ENCODE measurements at places on chromosomes 3 and 15. TPM values are rescaled to one million over a fixed set of nuclear protein-coding genes. Genes with fewer than 3 reads are reported as not detected.

DNA sequence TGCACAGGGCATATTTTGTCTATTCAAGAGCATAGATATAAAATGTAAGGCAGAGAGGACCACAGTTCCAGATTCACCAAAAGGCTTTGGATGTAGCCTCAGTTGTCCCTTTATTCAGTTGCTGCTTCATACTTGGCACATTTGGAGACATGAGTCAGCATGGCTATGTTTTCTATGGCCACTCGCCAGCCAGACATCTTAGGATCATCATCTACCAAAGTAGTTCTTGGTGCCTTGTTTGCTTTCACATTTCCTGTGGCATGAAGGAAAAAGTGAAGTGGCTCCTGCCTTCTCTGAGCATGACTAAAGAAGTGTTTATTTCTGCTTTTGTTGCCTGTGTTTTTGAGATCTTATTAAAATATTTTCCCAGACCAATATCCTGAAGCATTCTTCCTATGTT is 7.2 kb downstream of the SUSD5 start:
- no peaks in the 10 kb centered on the region for H3K4me1 ChIP-seq
- no peaks in the 10 kb centered on the region for H3K36me3 ChIP-seq
- no peak overlapping the region for H3K27ac ChIP-seq

DNA sequence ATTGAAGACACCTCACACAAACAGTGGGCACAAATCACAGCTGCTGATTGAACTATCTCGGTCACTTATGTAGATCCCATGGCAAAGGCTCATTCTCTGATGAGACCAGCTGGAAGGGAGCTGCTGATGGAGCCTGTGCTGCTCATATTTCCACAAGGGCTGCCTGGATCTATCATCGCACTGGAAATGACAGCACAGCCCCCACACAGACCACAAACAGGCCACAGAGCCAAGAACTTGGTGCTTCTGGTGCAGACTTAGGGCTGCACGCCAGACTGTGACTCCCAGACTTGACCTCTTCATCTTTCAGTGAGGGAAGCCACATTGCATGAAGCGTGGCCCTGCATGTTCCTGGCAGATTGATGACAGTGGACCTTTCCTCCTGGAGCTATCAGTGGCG is 197.6 kb downstream of the MINAR1 start:
- no peak overlapping the region for H3K4me3 ChIP-seq
- H3K4me1 ChIP-seq = peaks cover 2% of the 10 kb centered on the region
- H3K27ac ChIP-seq = no peak overlapping the region
- H3K36me3 ChIP-seq = no peaks in the 10 kb centered on the region
- no peak for DNase-seq

- no peak overlapping the region for H3K27ac ChIP-seq
- H3K4me1 ChIP-seq = no peaks in the 10 kb centered on the region
- no peak overlapping the region for H3K4me3 ChIP-seq
- H3K36me3 ChIP-seq = no peaks in the 10 kb centered on the region
- no peaks in the 10 kb centered on the region for H3K27me3 ChIP-seq
These were observed 1462.8 kb upstream of the GBE1 start for GRCh38 chr3:83224101-83224868.

DNA sequence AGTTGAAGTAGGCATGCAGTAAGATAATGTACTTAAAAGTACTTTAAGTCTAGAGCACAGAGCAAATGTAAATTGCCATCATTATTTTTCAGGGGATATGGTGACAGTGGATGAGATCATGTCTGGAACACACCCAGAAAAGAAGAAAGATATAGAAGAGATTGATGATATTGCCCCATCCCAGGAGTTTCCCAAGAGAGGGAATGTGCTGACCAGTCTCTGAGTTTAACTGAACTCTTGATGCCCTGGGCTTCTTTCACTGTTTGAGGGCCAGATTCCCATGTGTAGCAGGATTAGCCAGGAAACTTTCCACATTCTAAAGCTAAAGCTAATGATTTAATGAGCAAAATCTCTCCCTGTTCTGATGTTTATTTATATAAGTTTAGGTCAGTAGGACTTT is 366.8 kb upstream of the UMPS start:
- H3K36me3 ChIP-seq = no peaks in the 10 kb centered on the region
- peak overlapping the region; percentile 66 for H3K27ac ChIP-seq

DNA sequence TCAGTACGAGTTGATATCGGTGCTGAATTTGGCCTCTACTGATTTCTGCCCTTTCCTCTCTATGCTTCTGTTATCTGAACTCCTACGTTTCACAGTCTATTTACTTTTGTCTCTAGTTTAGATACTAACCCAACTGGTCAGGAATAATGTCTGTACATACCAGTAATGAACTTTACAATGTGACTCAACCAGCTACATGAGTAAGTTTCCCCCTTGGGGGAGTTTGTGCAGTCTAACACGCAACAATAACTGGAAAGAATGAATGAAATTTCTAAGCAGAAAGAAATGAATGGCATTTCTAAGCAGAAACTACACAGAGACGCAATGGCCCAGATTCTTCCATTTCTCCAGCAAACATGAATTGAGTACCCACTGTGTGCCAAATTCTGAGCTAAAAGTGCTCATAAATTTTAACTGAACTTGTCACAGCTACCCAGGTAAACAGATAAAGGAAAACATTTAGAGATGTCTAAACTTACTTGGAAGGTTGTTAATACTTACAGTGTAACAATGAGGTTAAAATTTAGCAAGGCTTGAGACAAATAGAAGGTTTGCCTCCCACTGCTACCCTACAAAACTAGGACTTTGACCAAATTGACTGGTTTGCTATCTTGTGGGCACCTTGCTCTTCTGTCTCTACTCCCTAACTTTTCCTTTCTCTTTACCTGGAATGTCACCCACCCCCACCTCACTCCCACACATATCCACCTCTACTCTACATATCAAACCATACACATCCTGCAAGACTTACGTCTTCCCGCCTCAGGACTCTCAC is 11.6 kb downstream of the UPK1B start:
- no peaks in the 10 kb centered on the region for H3K36me3 ChIP-seq
- H3K4me3 ChIP-seq = no peak overlapping the region
- H3K27me3 ChIP-seq = no peaks in the 10 kb centered on the region
- H3K4me1 ChIP-seq = no peaks in the 10 kb centered on the region
- H3K27ac ChIP-seq = no peak overlapping the region

The RAB43 gene
- total RNA-seq = 20.7 TPM

The AQR gene
- 14.3 TPM for total RNA-seq

The PATL2 gene
- 0.65 TPM for total RNA-seq
